ENCODE measurements at places on chromosomes 12 and 14.

GRCh38 chr12:65611396-65611795 lies 212.9 kb upstream of the HMGA2 start:
- no peak for DNase-seq

- no peak for DNase-seq
These were observed 27.4 kb downstream of the DNM1L start for GRCh38 chr12:32706335-32707024.

DNA sequence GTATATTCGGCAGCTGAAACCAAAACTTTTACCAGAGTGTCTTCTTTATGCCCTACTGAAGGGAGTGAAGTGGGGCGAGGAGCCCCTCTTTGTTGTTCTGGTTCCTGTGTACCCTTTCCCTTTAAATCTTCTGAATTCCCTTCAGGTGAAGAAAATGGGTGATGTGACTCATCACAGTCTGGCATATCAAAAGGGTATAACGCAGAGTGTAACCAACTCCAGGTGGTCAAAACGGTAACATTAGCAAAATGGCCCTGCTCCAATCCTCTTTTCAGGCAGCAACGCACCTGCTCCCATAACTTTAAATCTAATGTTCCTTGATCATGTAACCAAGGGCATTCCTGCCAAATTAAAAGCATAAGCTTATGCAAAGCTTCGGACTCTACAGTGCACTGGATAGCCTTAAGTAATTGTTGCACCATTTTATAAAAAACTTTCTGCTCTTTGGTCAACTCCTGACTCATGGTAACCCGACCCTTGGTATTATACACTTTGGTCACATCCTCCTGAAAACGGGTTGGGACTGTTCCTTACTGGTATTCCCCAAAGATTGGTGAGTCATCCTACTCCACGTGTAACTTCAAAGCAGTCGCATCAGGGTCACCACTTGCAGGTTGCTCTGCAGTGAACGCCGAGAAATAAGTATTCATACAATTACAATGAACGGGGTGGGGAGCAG lies 83.1 kb downstream of the KCNMB4 start:
- DNase-seq, result no peak

GRCh38 chr12:19683178-19683927 lies 244.1 kb downstream of the AEBP2 start:
- DNase-seq, result no peak

DNA sequence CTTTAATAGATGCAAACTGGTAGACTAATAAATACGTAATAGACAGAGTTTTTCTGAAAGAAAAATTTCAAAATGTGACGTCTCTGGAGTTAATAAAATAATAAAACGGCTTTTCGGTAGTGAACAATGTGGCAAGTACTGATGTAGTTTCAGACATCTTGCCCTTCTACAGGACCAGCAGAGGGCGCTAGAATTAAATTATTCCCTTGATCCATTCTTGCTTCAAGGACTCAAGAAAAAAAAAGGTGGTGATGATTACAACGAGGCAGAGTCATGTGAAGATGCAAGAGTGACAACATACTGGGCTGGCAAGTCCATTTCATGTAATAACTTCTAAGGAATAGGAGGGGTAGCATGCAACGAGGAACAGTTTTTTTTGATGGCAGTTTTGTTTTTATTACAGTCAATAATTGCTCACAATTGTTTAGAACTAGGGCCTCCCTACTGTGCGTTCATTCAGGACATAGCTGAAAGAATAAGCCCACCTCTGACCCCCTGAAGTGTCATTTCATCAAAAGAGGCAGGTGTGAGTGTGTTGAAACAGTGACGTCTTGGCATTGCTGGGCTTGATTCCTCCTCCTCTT lies 101.0 kb upstream of the GZMB start:
- peak; percentile 2 for DNase-seq

DNA sequence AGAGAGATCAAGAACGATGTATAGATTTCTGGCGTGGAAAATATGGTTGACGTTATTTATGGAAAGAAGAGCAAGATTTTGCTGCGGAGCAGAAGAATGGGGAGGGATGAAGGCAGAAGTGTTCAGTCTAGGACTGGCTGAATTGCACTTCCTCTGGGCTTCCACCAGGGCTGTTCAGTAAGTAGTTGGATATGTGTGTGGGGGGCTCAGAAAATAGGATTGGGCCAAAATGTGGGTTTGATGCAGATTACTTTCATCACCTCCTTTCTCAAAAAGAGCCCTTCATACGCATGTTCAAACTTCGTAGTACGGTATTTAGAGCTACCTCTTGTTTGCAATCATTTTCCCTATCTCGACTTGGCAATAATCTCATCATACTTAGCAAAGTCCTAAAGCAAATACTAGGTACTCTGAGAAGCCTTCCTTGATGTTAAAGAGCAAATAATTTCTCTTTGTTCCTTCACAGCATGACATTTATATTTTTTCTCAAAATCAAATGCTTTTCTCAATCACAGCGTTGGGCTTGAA lies 349.4 kb downstream of the NELL2 start:
- DNase-seq, result no peak

DNA sequence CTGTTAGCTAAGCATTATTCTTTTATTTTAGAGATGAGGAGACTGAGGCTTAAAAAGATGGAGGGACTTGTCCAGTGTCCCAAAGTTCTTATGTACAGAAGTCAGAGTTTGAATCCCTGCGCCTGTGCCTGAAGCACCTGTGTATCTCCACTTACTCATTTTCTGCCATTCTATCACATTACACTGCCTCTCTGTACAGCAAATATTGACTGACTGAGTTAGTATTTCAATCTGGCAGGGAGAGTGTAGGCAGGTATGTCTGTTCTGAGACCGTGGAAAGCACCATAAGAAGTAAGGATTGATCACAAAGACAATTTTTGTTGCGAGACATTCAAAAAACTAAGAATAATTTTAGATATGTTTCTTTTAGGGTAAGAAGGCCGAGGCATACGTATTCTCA lies 162.7 kb downstream of the KITLG start:
- no peak for DNase-seq

DNA sequence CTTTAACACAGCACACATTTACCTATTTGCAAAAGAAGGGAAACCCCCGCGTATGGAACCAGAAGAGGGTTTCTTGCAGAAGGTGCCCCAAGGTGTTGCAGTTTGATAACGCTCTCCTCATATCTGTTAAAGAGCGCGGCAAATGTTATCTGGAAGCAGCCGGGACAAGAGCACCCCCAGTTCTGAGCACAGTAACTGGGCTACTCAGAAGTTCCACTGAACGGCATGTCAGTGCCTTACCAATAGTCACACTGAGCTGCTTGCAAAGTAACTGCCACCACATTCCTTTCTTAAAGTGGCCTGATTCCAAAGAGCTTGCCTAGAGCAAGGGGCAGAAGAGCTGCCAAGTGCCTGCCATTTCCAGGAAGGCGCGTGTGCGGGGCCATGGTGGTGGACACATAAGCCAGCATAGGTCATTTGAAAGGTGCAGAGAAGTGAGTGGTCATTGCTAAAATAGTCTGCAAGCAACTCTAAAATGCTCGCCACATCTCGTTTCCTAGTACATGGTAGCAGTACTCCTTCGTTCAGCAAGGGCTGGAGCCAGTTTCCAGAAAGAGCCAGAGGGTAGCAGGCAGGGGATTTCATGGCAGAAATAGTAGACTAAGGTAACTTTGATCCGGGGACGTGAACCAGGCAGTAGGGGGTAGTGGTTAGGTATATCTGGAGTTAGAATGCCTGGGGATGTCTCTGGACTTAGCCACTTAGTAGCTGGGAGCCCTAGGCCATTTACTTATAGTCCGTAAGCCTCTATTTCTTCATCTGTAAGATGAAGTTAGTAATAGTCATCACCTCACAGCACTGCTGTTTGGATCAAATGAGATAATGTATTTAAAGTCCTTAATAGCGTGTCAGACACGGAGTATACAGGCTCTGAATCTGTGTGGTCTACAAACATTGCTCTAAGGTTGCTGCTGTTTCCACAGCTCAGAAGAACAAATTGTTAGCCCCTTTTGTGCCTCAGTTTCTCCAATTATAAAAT lies 37.6 kb downstream of the SPTB start:
- DNase-seq, result no peak

GRCh38 chr12:95548539-95549391 lies 2.5 kb downstream of the USP44 start:
- DNase-seq, result peak; percentile 50

Data from stimulated activated CD4-positive, alpha-beta T cell treated with anti-CD3 and anti-CD28 coated beads, Interleukin-4, amount 100 ng/mL, for 48 hours (primary cell).